Coronary artery (tissue), 2 donors: ENCODE measurements at places on chromosomes 16 and 17.

- no peak for DNase-seq
These were observed 18.0 kb upstream of the PMFBP1 start for GRCh38 chr16:72189865-72190371.

DNA sequence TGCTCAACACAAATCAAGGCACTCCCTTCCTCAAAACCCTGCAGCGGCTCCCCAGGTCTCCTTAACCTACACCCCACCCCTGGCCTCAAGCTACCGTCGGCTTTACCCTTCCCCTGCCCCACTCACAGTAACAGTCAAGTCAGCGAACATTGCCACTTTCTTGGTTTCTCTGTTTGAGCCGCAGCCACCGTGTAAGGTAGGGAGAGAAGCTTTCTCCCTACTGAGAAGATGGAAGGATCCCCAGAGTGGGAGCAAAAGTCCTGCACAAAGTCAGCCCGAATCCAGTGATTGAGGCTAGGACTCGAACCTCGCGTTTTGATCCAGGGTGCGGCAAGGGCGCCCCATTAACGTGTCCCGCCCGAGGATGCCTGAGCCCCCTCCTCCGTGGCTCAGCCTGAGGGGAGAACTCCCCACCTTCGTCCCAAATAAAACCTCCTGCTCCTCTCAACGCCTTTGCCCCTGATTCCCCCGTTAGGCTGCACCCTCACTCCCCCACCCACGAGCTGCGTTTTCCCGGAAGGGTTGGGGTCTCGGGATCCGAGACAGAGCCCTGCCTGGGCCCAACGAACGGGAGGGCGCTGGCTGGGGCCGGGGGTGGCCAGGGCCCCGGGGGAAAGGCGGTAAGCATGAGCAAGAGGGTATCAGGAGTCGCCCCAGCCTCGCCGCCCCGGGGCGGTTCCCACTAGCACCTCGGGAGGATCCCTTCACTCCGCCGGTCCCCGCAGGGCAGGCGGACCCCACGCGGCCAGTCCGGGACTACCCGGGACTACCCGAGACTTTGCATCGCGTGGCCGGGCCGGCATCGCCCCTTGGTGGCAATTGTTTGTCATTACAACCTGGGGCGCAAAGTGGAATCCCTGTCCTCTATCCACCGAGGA lies 9.9 kb upstream of the NAGS start:
- no peak for DNase-seq

DNA sequence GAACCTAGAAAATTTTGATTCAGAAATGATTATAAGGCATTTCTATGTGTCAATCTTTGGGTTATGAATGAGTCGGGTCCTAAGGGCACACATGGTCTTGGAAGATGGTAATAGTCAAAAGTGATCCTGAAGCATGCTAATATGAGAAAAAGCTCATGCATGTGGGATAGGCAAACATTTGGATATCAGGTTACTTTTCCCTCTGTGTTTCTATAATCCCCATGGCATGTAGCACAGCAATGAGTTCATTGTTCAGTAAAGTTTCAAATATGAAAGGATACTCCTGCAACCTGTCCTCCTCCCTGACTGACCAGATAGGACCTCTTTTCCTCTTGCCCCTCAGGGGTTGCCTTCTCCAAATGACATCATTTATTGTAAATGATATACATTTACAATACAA lies 249.9 kb upstream of the MON1B start:
- DNase-seq, result no peak

GRCh38 chr17:8558144-8558543 lies 72.4 kb downstream of the MYH10 start:
- DNase-seq, result no peak

- DNase-seq, result no peak
These were observed 5.9 kb upstream of the WDR59 start for GRCh38 chr16:74990832-74991231.

DNA sequence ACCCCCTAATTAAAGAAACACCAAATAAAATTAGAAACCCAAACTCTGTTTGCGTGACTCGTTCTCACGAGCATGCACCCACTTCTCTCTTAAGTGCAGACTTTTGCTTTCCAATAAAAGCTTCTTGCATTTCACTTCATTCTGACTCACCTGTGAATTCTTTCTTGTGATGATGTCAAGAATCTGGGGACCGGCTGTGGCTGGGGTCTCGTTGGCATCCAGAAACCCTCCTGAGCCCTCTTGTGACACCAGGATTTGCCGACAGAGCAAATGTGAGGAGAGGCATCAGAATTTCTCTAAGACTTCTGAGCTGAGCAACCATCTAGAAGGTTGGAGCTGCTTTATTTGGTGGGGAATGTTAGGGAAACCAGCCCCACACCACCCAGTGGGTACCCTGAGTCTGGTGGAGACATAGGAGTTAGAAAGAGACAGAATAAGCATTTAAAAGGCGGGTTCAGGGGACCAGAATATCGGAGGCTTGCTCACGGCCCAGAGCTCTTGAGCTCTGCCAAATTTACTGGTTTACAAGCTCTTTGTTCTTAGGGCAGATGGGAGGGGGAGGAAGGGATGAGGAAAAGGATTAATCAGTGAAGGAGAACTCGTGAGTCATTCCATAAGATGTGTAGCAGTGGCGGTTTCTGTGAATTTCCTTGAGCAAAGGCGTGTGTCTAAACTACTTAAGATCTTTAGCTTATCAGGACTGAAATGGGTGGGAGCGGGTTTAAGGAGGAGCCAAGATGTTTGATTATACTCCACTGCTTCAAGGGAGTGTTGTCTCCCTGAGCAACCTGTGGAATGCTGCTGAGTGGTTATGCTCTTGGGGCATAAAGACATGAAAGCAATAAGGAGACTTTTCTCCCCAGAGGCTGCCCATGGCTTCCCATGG lies 24.2 kb upstream of the TMC5 start:
- no peak for DNase-seq

DNA sequence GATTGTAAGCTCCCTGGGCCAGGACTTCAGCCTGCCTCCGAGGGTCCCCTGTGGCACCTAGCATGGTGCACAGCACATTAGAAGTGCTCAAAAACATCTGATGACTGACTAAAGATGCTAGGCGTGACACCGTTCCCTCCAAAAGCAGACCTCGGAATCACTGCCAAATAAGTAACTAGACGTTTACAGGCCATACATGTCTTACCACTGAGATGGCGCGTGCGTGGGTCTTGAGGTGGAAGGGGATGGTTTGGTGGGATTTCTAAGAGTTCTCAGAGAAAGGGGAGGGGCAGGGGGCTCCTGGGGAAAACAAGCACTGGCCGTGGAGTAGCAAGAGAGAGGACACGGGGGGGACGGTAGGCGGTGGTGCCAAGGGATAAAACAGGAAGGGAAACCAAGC lies 12.4 kb downstream of the MPO start:
- DNase-seq, result no peak

- no peak for DNase-seq
These were observed 52.3 kb downstream of the GSG1L start for GRCh38 chr16:28011223-28011622.

DNA sequence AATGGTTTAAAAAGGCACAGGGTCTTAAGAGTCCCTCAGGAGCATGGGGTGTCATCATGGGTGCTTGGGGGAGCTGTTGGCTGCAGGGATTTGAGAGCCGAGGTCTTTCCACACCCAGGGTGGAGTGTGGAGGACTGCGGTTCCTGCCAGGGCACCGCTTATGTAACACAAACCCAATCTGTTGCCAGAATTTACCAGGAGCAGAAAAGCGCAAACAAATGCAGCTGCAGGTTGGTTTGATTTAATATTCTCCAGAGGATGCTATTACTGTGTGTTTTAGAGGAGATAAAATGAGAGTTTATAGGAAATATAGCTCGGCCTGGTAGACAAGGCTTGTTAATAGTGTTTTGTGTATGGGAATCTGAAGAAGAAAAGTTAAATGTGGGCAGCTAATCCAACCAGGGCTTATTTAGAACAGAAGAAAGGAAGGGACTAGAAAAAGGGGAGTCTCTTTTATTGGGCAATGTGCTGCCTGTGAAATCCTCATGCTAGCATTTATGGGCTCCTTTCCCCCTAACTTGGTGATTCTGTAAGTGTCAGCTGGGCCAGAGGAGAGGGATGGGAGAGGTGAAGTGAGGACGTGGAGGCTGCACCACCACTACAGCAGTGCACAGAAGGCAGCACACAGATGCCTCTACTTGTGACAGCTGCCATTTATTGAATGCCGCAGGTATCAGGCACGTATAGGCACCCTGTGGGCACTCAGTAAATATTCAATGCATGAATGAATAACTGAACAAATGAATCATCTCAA lies 174.7 kb downstream of the KATNIP start:
- DNase-seq, result no peak

DNA sequence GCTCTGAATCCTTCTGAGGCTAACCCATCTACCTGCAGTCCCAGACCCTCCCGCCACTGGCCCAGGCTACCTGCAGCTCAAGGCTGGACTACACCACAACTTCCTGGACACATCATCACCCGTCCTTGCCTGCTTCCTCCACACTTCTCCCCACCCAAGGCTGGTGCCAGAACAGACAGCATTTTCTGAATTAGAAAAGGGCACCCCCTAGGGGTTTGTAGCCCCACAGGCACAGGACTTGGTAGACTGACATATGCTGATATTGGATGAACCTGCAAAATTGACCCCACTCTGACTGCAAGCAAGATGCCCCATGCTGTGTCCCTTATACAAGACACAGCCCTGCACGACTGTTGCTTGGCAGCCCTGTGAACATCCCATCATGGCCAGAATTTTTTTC lies 271.5 kb upstream of the C16orf82 start:
- DNase-seq, result no peak
